Lower lobe of right lung (tissue), 2 donors: ENCODE measurements at places on chromosomes 3 and 15. TPM values are rescaled to one million over a fixed set of nuclear protein-coding genes. Genes with fewer than 3 reads are reported as not detected.

GRCh38 chr3:47540281-47540680 is 26.8 kb upstream of the ELP6 start:
- H3K27ac ChIP-seq, result no peak overlapping the region
- no peaks in the 10 kb centered on the region for H3K27me3 ChIP-seq
- no peak overlapping the region for H3K4me3 ChIP-seq

- no peaks in the 10 kb centered on the region for H3K27me3 ChIP-seq
- no peak for DNase-seq
- H3K27ac ChIP-seq, result no peak overlapping the region
- peaks cover 91% of the 10 kb centered on the region for H3K4me1 ChIP-seq
Measured at GRCh38 chr3:50623840-50624474, 7.0 kb downstream of the MAPKAPK3 start.

GRCh38 chr3:27826448-27826847 is 104.3 kb upstream of the EOMES start:
- no peaks in the 10 kb centered on the region for H3K4me1 ChIP-seq
- no peak for DNase-seq
- H3K36me3 ChIP-seq, result no peaks in the 10 kb centered on the region
- no peak overlapping the region for H3K27ac ChIP-seq

DNA sequence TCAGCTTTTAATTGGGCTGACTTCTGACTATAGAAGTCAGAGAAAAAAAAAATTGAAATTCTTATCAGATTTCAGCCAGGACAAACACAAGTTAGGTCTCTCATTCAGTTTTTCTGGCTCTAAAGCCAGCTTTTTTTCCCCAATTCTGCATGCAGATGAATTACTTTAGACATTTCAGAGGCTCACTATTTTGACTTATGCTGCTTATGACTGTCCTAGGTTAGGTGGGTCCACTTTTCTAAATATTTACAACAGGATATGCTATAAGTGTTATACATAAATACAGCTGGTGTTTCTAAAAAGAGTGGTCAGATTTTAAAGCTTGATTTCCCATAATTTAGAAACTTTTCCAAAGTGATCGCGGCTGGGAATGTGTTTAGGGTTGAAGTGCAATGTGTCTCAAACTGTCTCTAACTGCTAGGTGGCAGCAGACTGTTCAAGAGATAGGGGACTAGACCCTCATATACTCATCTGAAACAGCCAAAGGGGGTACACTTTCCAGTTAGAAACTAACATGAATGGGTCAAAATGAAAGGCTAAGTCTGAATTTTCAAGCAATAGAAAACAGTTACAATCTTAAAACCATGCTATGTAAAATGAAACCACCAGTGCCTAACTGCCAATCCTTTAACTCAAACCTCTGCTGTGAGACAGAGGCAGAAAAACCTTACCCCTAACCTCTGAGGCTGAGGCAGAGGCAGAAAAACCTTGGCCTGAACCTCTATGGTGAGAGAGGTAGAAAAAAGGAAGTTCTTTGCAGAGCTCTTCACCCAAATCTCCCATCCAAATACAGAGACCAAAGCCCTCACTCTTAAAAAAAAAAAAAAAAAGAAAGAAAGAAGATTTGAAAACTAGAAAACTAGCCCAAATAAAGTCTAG is 596.0 kb downstream of the NTRK3 start:
- no peak for DNase-seq
- no peaks in the 10 kb centered on the region for H3K4me1 ChIP-seq
- H3K27me3 ChIP-seq, result no peaks in the 10 kb centered on the region
- no peaks in the 10 kb centered on the region for H3K36me3 ChIP-seq

GRCh38 chr3:51937611-51938450 is 3.9 kb downstream of the RRP9 start:
- peaks cover 62% of the 10 kb centered on the region for H3K36me3 ChIP-seq
- no peaks in the 10 kb centered on the region for H3K27me3 ChIP-seq
- no peak overlapping the region for H3K4me3 ChIP-seq
- no peak overlapping the region for H3K27ac ChIP-seq
- peaks cover 23% of the 10 kb centered on the region for H3K4me1 ChIP-seq

DNA sequence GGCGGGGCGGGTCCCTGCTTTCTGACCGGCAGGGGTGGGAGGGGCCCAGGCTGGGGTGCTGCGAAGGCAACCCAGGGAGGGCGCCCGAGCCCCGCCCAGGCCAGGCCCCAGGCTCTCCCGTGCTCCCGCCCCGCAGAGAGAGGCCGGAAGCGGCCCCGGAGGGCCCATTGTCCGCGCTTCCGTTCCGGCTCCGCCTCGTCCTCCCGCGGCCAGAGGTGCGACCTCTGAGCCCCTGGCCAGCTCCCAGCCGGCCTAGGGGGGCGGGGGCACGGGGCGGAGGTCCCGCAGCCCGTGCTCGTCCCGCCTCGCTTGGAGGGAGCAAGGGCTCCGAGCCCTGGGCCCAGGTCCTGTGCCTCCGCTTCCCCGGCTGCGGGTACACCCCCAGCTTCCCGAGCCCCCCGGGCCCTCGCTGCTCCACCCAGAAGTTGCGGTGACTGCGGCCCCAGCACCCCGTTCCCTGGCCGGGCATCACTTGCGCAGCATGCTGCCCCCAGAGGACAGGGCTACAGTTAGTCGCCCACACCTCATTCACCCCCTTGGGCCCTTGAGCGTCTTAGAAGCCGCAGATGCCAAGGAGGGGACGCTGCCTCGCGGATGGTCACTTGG is 20.4 kb upstream of the PLXND1 start:
- H3K27ac ChIP-seq, result peak overlapping the region; percentile 99
- H3K36me3 ChIP-seq, result no peaks in the 10 kb centered on the region
- H3K27me3 ChIP-seq, result no peaks in the 10 kb centered on the region

DNA sequence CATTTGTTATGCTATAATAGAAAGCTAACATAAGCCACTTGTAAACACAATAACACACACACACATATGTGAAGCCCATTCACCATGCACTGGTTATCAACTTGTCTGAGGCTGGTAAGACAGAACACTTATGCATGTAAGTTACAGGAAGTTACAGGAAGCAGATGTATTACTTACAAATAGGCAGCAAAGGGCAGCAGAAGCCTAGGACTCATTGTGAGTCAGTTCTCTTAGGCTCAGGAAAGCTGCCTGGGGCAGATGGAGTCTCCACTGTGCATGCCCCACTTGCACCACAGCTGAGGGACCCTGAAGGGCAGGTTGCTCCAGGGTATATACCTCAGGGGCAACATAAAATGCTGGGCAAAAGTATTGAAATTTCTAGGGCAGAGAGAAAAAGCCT is 748.8 kb upstream of the CCDC54 start:
- no peak overlapping the region for H3K4me3 ChIP-seq
- H3K27ac ChIP-seq, result no peak overlapping the region
- no peaks in the 10 kb centered on the region for H3K36me3 ChIP-seq
- no peaks in the 10 kb centered on the region for H3K4me1 ChIP-seq
- DNase-seq, result no peak
- no peaks in the 10 kb centered on the region for H3K27me3 ChIP-seq

DNA sequence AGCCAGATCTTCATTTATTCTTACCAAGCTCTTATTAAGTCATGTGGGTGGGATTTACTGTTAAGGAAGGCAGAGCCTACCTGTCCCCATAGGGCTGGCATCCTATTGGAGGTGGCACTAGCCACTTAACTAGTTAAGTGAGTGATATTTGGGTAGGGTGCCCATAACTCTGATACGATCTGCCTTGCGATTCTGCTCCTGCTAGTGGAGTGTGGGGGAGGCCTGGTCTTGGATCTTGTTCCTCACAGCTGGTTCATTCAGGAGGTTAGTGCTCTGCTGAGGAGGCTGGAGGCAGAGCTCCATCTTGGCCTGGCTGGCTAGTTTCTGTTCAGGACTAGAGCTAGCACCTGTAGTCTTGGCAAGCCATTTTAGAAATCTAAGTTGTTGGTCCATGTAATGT is 9.3 kb downstream of the BAHD1 start:
- H3K36me3 ChIP-seq, result no peaks in the 10 kb centered on the region
- H3K4me1 ChIP-seq, result peaks cover 58% of the 10 kb centered on the region

- H3K27me3 ChIP-seq, result no peaks in the 10 kb centered on the region
- H3K36me3 ChIP-seq, result no peaks in the 10 kb centered on the region
- no peak for DNase-seq
- no peak overlapping the region for H3K4me3 ChIP-seq
- H3K27ac ChIP-seq, result no peak overlapping the region
Measured at GRCh38 chr3:106985721-106986120, 391.5 kb upstream of the CCDC54 start.

DNA sequence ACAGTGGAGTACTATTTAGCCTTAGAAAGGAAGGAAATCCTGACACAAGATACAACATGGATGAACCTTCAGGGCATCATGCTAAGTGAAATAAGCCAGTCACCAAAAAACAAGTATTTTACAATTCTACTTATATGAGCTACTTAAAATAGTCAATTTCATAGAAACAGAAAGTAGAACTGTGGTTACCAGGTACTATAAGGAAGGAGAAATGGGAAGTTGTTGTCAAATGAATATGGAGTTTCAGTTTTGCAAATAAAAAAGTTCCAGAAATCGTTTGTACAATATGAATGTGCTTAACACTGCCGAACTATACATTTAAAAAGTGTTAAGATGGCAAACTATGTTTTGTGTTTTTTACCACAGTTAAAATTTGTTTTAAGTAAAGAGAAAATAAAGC is 26.8 kb downstream of the TRANK1 start:
- peaks cover 16% of the 10 kb centered on the region for H3K4me1 ChIP-seq
- no peaks in the 10 kb centered on the region for H3K36me3 ChIP-seq
- DNase-seq, result no peak
- H3K27ac ChIP-seq, result no peak overlapping the region

GRCh38 chr3:4738737-4739274 is 240.4 kb upstream of the BHLHE40 start:
- H3K4me3 ChIP-seq, result no peak overlapping the region
- peaks cover 64% of the 10 kb centered on the region for H3K4me1 ChIP-seq
- DNase-seq, result no peak
- H3K36me3 ChIP-seq, result peaks cover 7% of the 10 kb centered on the region

- H3K27ac ChIP-seq, result no peak overlapping the region
- DNase-seq, result no peak
- peaks cover 20% of the 10 kb centered on the region for H3K4me1 ChIP-seq
Measured at GRCh38 chr3:44950275-44950734, 25.7 kb downstream of the ZDHHC3 start.

GRCh38 chr3:54223063-54223462 is 100.7 kb downstream of the CACNA2D3 start:
- H3K4me1 ChIP-seq, result no peaks in the 10 kb centered on the region
- H3K27ac ChIP-seq, result no peak overlapping the region
- no peak overlapping the region for H3K4me3 ChIP-seq
- H3K36me3 ChIP-seq, result no peaks in the 10 kb centered on the region

DNA sequence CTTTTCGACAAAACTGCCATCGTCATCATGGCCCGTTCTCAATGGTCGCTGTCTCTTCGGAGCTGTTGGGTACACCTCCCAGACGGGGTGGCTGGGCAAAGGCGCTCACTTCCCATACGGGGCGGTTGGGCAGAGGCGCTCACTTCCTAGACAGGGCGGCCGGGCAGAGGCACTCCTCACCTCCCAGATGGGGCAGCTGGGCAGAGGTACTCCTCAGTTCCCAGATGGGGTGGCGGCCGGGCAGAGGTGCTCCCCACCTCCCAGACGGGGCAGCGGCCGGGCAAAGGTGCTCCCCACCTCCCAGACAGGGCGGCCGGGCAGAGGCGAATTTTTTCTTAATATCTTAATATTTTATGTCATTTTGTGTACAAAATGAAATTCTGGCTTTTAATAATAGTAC is 44.5 kb downstream of the PARP14 start:
- no peaks in the 10 kb centered on the region for H3K27me3 ChIP-seq
- H3K4me3 ChIP-seq, result no peak overlapping the region
- peaks cover 55% of the 10 kb centered on the region for H3K36me3 ChIP-seq
- no peak overlapping the region for H3K27ac ChIP-seq
- no peaks in the 10 kb centered on the region for H3K4me1 ChIP-seq
- DNase-seq, result peak; percentile 45

GRCh38 chr15:41605566-41605965 is 46.6 kb downstream of the TYRO3 start:
- H3K4me3 ChIP-seq, result no peak overlapping the region
- H3K27me3 ChIP-seq, result no peaks in the 10 kb centered on the region
- H3K36me3 ChIP-seq, result no peaks in the 10 kb centered on the region
- DNase-seq, result no peak
- no peak overlapping the region for H3K27ac ChIP-seq
- H3K4me1 ChIP-seq, result peaks cover 15% of the 10 kb centered on the region

GRCh38 chr3:32596282-32596908 is 25.7 kb upstream of the DYNC1LI1 start:
- no peak overlapping the region for H3K27ac ChIP-seq
- H3K27me3 ChIP-seq, result no peaks in the 10 kb centered on the region
- peaks cover 8% of the 10 kb centered on the region for H3K4me1 ChIP-seq
- no peak overlapping the region for H3K4me3 ChIP-seq
- no peak for DNase-seq

DNA sequence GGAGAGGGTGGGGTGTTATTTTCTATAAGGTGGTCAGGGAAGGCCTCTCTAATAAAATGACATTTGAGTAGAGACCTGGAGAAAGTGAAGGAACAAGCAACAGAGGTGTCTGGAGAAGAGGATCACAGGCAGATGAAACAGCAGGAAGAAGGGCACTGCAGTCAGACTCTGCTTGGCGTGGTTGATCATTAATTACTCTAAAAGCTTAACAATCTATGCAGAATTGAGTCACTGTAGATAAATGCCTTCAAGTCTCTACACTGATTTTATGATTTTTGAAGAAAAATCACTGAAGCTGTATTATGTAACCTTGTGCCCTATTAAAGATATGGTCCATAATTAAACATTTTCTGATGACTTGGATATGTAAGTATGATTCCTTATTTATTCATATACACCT is 114.2 kb downstream of the TNIK start:
- no peak overlapping the region for H3K27ac ChIP-seq
- H3K4me1 ChIP-seq, result peaks cover 15% of the 10 kb centered on the region
- H3K36me3 ChIP-seq, result no peaks in the 10 kb centered on the region
- no peak for DNase-seq
- H3K27me3 ChIP-seq, result no peaks in the 10 kb centered on the region
- H3K4me3 ChIP-seq, result no peak overlapping the region

DNA sequence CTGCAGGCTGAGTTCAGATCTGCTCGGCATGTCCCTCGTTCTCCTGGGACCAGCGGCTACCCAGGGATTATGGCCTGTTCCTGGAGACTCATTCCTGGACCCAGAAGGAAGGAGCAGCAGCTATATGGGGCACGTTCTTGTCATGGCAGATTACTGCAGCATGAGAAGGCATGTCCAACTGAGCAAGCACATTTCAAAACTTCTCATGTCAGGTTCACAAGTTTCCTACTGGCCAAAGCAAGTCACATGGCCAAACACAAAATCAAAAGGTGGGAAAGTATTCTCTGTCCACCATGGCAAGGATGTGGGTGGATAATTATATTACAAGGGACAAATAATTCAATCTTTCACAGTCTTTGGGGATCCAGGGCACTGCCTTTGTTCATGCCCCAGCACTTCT is 71.9 kb upstream of the C15orf39 start:
- H3K4me3 ChIP-seq, result no peak overlapping the region
- H3K36me3 ChIP-seq, result no peaks in the 10 kb centered on the region
- peaks cover 30% of the 10 kb centered on the region for H3K4me1 ChIP-seq
- no peak for DNase-seq

- H3K27ac ChIP-seq, result no peak overlapping the region
- no peaks in the 10 kb centered on the region for H3K27me3 ChIP-seq
- DNase-seq, result no peak
Measured at GRCh38 chr15:75809986-75810750, 33.1 kb upstream of the UBE2Q2 start.

OCA2 gene
- 1.2 TPM for total RNA-seq

DPPA2 gene
- not detected for total RNA-seq

GOLGA6A gene
- not detected for total RNA-seq

TP63 gene
- total RNA-seq, result 2.1 TPM

IL12A gene
- 2.9 TPM for total RNA-seq

IL17RC gene
- 27.2 TPM for total RNA-seq

LRRIQ4 gene
- not detected for total RNA-seq

LSAMP gene
- total RNA-seq, result 20.1 TPM

GPR149 gene
- not detected for total RNA-seq
